ENCODE measurements at places on chromosomes 12 and 14.
A peak's percentile ranks its signal among the peaks of the same experiment; 100 is the strongest.

GRCh38 chr14:82341261-82341810, 807.7 kb upstream of the SEL1L start:
- DNase-seq: no peak

- DNase-seq: no peak
Observed at GRCh38 chr12:75270157-75270556, 60.0 kb downstream of the CAPS2 start.

- no peak for DNase-seq
Observed at GRCh38 chr12:92445253-92446082, 257.3 kb upstream of the PLEKHG7 start.

DNA sequence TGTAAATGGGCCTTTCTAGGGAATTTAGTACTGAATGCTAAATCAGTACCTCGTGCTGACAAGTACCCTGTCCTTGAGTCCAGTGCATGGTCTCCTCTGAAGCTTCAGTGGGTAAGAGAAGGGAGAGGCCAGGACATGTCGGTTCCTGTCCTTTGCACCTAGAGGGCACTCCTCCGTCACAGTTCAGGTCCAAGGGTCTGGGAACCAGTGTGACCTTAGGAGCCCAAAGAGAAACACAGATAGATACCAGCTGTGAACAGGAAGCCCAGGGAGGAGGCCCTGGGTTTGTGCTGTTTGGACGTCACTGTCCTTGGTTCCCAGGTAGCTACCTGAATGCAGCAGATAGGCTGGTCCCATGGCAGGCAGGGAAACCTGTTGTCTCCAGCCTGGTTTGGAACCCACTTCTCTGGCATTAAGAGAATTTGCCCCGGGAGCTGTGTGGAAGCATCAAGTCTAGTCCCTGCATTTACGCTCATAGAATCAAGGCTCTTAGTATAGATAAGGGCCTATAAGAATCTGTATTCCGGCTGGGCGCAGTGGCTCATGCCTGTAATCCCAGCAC, 3.9 kb upstream of the FGF23 start:
- DNase-seq: no peak

DNA sequence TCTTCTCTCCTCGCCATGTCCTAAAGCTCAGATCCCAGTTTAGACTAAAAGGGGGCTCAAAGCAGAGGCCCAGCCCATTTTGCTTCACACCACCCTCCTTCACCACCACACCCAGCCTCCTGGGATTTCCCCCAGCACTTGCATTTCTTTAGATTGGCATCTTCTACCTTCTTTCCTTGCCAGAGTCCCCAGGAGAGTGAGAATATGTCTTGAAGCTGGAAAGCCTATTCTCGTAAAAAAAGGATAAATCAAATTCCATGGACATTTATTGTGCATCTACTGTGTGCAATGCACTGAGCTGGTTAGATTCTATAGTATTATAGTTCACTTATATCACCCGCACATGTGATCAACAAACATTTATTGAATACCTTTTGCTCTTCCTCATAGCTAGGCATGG, 10.2 kb downstream of the FBXW8 start:
- DNase-seq: no peak

GRCh38 chr14:99763527-99764221, 29.5 kb upstream of the EML1 start:
- DNase-seq: peak; percentile 39
